ENCODE measurements at places on chromosomes 3 and 15.

DNA sequence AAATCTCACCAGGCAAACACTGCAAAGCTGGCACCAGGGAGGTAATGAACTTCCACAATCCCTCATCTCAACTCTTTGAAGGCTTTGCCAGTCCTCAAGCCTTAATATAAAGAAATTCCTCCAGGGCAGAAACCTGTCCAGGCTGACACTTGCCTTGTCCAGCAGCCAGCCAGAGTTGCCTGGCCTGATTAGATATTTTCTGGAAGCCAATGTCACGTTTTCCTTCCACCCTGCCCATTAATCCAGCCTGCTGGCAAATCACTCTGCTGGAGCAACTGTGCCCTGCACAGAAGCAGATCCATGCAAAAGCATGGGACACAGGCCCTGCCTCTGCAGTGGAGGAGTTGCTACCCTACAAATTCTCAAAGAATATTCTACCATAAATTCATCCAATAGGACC is 56.5 kb downstream of the HEG1 start:
- no peak for DNase-seq

DNA sequence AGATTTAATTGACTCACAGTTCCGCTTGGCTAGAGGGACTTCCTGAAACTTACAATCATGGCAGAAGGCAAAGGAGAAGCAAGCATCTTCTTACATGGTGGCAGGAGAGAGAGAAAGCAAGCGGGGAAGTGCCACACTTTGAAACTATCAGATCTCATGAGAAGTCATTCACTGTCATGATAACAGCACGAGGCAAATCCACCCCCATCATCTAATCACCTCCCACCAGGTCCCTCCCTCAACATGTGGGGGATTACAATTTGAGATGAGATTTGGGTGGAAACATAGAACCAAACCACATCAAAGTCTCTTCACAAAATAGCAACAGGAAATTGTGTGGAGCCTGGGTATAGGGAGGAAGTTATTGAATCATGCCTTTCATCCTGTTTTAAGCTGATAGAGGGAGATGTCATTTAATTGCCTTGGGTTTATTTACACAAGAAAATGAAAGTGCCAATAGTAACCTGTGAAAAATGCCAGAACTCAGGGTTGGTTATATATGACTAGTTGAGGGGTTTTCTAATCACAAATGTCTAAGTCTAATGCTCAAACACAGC is 624.8 kb upstream of the LMCD1 start:
- peak; percentile 30 for DNase-seq

DNA sequence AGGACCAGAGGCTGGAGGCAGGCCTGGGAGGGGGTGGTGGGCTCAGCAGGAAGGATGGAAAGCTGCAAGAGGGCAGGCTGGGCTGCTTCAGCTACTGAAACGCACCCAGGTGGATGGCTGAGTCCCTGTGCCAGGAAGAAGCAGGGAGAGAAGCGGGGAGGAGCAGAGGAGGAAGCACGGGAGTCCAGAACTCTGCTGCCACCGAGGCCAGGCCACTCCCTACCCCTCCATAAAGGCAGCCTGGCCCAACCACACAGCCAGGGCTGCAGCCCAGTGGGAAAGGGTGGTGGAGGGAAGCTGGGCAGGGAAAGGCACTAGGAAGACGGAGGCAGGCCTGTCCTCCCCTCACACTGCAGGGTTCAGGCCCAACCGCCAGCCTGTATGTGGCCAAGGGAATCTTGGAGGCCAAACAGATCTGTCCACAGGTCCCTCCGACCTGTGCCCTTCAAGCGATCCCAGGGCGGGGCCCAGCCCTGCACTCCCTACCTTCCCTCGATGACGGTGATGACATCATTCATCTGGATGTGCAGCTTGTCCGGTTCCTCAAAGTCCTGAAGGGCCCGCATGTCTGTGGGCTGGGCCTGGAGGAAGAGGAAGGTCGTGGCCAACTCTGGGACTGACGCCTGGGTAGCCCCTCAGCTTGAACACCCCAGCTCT is 30.5 kb downstream of the TNK2 start:
- DNase-seq, result no peak

GRCh38 chr3:109045271-109046040 is 72.5 kb downstream of the MORC1 start:
- DNase-seq, result no peak

DNA sequence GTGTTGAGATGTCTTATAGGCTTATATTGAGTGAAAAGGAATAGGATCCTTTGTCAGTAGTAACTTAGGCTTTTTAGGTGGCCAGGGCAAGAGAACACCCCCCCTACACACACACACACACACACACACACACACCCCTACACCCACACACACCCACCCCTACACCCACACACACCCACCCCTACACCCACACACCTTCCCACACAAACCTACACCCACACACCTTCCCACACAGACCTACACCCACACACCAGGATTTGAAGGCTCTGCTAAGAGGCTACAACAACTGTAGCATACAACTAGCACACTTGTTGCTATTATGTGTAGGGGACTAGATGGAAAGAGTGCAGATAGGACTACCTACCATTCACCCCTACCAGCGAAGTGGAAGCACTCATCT is 172.6 kb downstream of the PGPEP1L start:
- DNase-seq, result no peak

DNA sequence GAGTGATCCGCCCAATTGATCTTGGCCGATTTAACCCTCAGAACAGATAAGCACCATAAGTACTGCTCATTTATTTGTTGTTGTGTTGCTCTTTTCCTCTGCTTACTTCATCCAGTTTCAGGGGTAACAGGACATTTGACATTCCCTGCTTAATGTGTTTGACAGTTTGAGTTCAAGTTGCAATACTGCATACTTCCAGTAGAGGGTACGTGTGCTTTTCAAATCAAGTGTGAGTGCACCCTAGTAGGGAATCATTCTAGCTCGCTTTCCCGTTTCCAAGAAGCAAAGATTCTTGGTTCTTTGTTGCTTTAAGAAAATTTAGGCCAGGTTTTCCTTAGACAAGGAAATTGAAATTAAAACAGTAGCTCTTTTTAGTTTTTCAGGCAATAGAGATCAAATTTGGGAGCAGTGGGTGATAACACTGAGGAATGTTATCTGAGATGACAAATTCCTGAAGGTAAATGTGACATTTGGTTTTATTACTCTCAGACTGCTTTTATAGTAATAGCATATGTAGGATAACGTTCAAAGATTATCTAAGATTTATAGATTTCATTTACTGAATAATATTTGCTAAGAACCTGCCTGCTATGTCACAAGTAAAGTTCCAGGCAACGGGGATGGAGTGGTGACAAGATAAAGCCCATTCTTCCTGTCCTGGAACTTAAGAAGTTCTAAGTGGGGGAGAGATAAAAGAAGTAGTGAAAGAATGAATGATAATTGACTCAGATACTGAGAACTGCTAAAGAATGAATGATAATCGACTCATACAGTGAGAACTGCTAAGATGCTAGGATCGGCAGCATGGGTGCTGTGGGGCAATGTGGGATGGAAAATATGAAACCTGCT is 73.3 kb downstream of the SYNPR start:
- peak; percentile 42 for DNase-seq

DNA sequence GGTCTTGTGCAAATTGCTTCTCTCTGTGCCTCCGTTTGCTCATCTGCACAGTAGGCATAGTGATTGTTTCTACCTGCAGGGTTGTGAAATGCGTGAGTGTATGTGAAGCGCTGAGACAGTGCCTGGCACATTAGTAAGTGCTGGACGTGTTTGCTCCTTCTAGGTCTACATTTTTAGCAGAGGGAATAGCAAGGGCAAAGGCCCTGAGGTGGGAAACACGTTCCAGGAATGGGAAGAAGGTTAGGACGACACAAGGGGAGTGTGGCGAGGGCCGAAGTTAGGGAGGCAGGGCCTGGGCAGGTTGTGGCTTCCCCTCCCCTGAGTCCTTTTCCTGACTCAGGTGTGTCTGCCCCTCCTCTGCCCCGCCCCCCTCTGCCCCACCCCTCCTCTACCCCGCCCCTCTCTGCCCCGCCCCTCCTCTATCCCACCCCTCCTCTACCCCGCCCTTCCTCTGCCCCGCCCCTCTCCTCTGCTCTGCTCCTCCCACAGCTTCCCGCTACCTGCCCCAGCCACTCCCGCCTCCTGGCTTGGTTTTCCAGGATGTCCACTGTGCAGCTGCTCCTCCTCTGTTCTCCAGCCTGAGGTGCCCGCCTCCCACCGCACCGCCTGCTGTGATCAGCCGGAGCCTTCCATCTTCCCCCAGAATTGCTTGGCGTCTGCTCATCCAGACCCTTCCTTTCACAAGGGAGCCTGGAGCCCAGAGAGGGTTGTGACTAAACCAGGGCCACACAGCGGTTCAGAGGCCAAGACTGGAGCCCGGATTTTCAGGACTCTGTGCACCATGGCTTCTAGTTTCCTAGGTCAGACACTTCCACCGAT is 31.1 kb upstream of the SMAD6 start:
- DNase-seq, result no peak

- DNase-seq, result no peak
Observed at GRCh38 chr15:98164571-98164970, 204.1 kb downstream of the ARRDC4 start.

DNA sequence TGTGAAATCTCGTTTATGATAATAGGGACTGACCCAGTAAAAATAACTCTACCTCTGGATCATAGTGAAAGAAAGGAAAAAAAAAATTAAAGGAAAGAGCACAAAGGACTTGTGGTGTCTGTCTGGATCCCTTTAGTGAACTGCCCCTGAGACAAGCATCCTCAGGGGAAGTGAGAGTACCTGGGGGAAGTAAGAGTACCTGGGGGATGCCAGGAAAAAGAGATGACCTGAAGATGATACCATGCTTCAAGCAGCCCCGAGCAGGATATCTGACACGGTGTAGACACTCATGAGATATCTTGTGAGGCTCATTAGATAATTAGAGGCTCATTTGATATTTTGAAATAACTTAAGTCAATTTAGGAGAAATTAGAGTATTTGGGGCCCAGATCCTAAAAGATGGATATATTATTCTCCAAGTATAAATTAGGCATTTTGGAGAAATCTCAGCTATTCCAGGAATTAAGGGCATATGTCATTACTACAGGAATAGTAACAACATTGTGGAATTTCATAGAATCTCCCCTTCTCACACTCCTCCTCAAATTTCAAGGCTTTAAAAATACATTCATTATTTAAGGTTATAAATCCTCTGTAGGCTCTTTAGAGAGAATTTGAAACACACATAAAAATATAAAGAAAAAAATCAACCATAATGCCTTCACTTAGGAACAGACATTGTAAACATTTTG is 36.3 kb upstream of the PSMD6 start:
- no peak for DNase-seq

DNA sequence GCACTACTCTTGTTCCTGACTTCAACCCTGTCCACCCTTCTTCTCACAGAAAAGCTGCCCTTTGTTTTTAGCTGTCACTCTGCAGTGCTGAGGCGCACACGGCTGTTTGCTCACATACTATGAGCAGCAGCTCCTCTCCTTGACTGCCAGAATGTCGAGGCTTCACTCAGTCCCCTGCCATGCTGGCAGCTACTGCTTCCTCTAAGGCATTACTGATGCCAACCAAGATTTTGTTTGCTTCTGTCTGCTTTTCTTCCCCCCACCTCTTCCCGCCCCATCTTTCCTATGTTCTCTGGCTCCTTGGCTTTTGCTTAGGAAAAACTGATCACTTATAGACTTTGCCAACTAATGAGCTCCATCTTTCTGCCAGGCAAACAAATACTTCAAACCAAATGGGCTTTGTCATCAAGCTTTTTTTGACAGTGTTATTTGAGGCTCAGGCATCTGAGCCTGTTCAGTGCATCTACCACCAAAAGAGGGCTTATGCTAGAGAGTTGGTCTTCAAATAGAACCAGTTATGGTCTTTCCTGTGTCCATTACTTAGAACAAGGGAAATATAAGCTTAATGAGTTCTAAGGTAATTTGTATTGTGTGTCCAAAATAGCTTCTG is 81.0 kb downstream of the FBXL2 start:
- DNase-seq, result no peak

GRCh38 chr3:11718637-11719405 is 75.1 kb upstream of the VGLL4 start:
- peak; percentile 52 for DNase-seq

DNA sequence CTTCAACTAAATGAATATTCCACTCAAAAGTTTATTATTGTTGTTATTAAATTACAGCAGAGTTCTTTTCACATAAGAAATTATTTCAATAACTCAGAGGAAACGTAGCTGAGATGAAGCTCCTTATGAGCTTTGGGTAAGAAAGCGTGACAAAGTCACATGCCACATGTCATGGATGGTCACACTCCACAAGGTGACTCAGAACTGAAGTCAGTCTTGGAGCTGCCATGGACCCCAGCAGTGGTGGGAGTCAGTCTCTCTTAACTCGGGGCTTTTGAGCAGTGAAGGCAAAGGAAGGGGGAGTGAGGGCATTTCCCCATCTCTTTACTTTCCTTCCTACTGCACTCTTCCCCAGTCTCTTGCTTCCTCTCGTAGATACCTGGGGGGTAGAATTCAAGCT is 87.5 kb upstream of the FAM3D start:
- DNase-seq, result no peak

- no peak for DNase-seq
Observed at GRCh38 chr15:35931799-35932341, 385.9 kb upstream of the DPH6 start.

- peak; percentile 11 for DNase-seq
Observed at GRCh38 chr3:63450023-63450422, 171.9 kb downstream of the SYNPR start.

DNA sequence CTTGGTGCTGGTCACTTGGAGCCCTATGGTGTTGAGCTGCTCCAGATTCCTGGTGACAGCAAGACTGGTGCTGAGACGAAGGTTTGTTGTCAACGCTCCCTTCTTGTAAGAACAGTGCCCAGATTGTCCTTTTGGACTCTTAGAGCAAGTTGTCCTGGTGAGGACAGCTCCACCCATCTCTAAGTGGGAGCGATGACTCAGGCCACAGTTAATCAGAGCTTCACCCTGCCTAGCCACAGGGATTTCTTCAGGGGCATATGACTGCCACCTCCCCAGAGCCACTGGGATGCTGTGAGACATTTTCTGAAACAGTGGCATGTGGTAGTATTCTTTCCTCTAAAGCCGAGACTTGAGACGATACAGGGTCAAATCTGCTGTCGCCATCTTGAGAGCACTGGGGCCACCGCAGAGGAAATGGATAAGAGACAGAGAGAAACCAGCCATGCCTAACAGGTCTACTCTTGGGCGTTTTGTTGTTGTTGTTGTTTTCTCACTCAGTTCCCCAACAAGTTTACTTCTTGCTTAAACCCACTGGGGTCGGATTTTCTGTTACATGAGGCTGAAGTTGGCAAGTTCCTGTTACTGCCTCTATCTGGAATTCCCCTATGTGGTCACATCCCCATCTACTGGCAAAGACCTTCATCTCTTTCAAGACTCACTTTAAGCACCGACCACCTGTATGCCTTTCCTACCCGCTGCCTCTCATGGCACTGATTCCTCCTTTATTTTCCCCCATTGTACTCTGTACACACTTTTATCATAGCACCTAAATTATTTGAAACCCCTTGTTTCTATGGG is 16.0 kb upstream of the PCOLCE2 start:
- DNase-seq, result no peak

DNA sequence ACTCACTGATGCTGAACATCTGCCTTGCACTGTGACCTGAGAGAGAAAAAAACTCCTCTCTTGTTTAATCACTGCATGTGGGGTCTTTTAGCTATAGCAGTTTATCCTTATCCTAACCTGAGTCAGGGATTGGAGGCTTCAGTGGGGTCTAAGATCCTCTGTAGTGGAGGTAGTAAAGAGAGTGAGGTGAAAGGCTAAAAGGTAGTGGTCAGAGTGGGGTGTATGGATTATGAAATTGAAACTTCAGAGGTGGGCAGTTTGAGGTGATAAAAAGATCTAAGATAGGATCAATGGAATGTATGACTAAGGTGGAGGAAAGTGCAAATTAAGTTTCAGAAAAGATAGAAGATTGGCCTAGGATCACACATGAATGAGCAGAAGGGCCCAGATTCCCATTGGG is 36.5 kb downstream of the DET1 start:
- DNase-seq, result no peak

Data from urothelium cell line (cell line).